Stimulated activated CD4-positive, alpha-beta T cell treated with anti-CD3 and anti-CD28 coated beads, Interleukin-1b, Interleukin-23, amount 100 ng/mL, for 1 hour (primary cell): ENCODE measurements at places on chromosomes 13 and 19.

DNA sequence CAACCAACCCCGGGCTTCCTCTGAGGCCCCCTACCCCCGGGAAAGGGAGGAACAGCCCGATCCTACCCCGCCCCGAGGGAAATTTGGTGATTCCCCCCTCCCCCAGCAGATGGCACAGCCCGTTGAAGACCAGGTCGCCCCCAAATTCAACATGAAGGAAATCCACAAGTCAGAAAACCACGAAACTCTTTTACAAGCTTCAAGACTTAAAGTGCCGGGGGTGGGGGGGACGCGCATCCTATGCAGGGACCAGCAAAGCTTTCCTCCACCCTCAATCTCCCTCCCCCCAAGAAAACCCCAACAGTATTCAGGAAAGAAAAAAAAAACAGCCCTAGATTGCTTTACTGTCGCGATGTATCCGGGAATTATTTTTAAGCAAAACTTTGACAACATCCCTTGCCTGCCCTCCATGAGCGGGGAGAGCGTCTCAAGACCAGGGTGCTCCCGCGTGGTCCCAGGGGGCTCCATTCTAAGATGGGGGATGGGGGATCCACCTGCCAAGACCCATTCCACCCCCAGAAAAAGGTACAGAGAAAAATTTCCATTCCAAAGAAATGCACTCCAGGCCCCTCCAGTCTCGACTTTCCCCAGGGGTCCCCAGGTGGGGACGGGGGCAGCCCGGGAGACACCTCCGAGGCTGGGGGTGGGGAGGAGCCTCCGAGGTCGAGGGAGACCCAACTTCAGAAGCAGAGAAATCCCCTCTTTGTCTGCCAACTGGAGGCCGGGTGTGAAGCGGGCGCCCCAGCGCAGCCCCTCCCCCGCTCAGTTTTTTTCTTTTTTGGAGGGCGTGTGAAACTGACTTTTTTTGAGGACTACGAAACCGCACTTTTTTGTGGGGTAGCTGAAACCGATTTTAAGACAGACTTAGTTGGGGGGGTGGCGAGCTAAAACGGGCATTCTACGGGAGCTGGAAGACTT is 1.5 kb downstream of the TCF3 start:
- DNase-seq: peak; percentile 48

DNA sequence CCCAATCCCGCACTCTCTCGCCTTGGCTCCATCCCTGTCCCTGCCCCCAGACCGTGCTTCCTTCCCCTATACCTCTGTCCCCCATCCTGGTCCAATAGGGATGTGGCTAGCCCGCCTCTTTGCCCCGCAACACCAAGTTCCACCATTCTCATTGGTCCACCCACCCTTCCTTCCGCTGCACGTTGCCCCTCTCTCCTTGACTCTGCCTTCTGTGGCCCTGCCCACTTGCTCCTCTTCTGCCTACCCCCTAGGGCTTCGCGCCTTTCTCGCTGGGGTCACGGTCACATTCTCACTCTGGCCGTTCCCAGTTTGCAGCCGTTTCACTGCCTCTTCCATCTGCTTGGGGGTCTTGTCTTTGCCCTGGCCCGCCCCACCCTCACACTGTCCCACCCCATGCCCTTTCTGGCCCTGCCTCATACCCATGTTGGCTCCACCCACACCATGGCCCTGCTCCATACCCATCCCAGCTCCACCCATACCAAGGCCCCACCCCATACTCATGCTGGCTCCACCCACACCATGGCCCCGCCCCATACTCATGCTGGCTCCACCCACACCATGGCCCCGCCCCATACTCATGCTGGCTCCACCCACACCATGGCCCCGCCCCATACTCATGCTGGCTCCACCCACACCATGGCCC is 4.5 kb upstream of the ARHGAP45 start:
- DNase-seq: no peak

DNA sequence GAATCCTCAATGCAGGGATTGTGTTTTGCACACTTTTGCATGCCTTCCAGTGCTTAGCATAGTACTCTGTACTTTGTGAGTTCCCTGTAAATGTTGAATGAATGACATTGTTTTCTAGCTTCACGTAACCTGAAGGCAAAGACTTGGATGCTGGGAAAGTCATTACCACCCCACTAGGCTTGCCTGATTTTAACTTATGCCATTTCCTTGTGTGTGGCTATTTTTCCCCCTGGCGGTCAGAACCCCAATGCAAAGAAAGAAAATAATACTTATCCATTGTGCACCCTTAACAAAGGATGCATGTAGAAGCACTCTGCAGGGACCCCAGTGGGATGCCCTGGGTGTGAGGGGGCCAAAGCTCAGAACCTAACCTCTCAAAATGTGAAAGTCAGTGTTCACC is 1.2 kb upstream of the ENOX1 start:
- no peak for DNase-seq

GRCh38 chr13:39835253-39835652 is 179.8 kb downstream of the COG6 start:
- no peak for DNase-seq

DNA sequence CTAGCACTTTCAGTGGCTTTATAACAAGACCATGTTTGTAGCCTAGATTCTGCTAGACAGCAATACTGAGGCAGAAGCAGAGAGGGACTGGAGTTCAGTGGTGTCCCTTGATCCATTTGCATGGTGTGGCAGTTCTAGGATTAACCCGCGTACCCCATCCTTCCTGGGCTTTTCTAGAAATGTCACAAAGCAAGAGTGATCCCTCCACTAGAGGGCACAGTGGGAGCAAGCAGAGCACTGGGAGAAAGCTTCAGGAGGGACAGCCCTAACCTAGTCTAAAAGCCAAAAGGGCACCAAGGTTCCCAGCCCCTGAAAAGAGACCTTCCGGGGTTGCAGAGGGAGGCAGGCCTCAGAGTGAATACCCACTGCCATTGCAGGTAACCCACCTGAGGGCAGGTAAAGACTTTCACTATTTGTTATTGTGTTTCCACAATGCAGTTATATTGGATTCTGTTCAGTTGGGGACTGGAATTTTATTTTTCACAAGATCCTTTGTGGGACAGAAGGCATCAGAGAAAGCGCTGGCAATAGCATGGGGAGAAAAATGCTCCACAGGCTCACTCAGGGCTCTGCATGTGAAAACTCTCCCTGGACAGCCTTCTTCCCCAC is 170.6 kb downstream of the FLT1 start:
- peak; percentile 18 for DNase-seq

DNA sequence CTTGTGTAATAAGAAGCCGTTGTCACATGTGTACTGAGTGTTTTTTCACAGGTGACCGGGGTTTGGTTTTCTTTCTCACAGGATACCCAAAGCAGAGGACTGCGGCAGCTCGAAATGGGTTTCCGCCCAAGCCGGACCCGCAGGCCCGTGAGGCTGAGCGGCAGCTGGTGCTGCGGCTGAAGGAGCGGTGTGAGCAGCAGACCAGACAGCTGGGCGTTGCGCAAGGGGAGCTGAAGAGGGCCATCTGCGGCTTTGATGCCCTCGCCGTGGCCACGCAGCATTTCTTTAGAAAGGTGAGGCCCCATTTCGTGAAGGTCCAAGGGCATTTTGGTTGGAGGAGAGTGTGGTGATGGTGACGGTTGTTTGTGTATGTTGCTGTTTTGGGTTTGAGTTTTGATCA is 236.3 kb downstream of the SLC7A1 start:
- no peak for DNase-seq

- no peak for DNase-seq
These were observed 32.2 kb upstream of the CD33 start for GRCh38 chr19:51192689-51193088.

- no peak for DNase-seq
These were observed 59.8 kb downstream of the GGACT start for GRCh38 chr13:100528820-100529219.

DNA sequence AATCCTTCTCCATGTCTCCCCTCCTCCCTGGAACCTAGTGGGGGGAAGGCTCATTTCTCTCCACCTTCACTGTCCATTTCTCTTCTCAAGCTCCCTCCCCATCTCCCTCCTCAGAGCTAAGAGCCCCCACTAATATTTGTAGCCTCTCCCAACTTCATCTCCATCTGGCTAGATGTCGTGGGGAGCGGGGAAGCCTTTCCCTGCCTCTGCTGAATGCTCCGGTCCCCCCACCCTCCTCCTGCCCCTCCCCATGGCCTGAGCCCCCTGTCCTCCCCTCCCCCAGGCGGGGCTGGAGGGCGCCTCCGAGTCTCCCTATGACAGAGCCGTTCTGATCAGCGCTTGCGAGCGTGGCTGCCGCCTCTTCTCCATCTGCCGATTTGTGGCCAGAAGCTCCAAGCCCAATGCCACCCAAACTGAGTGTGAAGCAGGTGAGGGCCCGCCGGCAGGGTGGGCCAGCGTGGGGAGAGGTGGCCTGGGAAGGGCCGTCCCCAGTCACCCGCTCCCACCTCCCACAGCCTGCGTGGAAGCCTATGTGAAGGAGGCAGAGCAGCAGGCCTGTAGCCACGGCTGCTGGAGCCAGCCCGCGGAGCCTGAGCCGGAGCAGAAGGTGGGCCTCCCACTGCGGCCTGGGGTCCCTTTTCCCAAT is 1.0 kb downstream of the TMEM59L start:
- DNase-seq: no peak

- DNase-seq: no peak
These were observed 5.5 kb downstream of the PDE4C start for GRCh38 chr19:18220632-18221275.

- no peak for DNase-seq
These were observed 434.7 kb downstream of the DIAPH3 start for GRCh38 chr13:59728896-59729545.

GRCh38 chr13:23865026-23865425 is 24.2 kb downstream of the MIPEP start:
- no peak for DNase-seq

DNA sequence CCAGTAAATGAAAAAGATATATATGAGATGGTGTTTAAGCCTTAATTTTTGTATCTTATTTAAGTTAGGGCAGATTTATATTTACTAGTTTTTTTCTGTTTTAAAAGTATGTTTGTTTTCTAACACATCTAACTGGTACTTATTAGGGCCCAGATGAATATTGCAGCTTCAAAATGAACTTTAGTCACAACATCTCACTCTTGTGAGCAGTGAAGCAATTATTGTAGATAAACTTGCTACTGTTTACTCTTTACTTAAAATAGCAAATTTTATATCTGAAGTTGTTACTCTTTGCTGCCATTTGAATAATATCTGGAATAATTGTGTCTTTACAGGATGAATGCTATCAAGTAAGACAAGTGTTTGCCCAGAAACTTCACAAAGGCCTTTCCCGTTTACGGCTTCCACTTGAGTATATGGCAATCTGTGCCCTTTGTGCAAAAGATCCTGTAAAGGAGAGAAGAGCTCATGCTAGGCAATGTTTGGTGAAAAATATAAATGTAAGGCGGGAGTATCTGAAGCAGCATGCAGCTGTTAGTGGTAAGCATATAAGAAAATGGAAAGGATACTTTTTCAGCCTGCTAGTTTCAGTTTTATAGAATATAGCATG is 166.8 kb downstream of the PDS5B start:
- DNase-seq: no peak

- peak; percentile 88 for DNase-seq
These were observed at the start of gene TMED1 for GRCh38 chr19:10835754-10836478. TMED1 (minus strand) TSS chr19:10836212; CDS start chr19:10836191, 21 bp downstream.

DNA sequence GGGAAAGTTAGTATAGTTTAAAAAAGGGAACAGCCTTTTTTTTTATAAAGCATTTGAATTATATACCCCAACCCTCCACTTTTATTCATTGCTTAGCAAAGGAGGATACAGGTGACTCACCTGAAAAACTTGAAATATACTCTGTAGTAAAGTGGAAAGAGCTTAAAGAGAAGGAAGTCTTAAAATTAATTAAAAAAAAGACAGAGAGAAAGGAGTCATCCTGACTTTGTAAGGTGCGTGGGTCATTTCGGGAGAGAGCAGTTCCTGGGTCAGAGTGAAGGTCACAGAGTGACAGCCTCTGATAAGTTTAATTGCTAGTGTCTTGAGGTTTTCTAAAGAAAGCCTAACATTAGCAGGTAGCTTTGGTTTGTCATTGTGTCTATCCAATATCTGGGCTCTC is 310.3 kb downstream of the KLF5 start:
- DNase-seq: no peak

DNA sequence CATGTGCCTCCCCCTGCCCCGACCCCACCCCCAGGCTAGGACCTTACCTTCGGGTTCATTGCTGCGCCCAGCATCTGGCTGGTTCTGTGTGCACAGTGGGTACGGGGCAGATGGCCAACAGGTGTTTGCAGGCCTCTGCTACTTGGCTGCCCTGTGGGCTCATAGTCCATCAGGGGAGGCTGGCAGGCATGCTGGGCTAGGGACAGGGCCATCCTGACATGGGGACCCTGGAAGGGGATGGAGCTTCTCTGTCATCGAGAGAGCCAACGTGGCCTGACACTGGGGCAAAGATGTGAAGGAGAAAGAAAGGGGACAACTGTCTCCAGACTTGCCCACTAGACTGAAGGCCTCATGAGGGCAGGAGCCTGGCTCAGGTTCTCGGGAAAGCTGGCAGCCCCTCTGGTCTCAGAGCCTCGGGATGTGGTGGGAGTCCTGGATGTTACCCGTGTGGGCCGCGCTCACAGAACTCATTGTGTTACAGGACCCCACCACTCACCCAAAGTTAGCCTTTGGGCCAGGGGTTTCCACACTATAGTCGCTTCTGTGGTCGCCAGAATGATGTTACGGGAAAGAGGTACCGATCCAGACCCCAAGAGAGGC is 4.7 kb downstream of the ZNF536 start:
- no peak for DNase-seq

- DNase-seq: no peak
These were observed 123.0 kb downstream of the COL4A1 start for GRCh38 chr13:110183910-110184309.

DNA sequence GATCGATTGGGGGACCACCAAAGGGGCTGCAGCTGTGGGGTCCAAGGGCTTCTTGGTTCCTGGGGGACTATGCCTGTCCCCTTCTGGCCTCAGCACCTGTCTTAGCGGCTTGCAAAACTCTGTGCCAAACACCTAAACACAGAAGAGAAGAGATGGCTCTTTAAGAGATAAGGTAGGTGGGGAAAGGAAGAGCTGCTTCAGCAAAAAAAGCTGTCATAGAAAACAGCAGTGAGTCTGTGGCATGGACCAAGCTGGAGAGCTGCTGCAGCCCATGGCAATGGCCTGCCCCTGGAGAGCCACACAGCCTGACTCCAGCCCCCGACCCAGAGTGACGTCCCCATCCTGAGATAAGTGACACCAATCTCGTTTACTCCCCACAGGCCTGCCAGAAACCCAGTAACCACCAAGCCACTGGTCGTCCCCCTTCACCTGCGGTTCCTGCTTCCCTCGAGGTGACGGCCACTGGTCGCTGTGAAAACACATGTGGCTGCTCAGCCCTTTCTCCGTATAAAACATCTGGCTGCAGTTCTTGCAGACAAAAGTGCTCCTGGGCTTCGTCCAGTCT is 25.0 kb upstream of the NAPA start:
- no peak for DNase-seq

- no peak for DNase-seq
These were observed 15.0 kb downstream of the LTBP4 start for GRCh38 chr19:40616178-40616577.

- DNase-seq: no peak
These were observed 16.9 kb downstream of the MED26 start for GRCh38 chr19:16611121-16611520.

DNA sequence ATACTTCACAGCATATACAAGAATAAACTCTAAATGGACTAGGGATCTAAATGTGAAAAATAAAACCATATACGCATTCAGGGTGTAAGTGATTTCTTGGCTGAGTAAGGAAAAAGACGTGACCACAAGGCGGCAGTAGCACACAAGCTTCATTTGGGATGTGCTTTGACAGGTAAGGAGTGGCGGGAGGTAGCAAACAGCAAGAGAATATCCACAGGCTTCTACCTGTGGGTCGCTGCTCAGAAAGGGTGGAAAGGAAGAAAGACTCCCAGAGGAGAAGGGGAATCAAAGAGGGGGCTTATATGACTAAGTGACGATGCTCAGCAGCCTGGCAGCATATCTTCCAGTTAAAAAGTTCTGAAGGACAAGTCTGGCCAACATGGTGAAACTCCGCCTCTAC is 2.5 kb upstream of the ZNF121 start:
- DNase-seq: peak; percentile 62

- no peak for DNase-seq
These were observed 22.0 kb downstream of the BLOC1S3 start for GRCh38 chr19:45200568-45200967.
